ENCODE measurements at places on chromosomes 4 and X.

- no peak for DNase-seq
Observed at GRCh38 chr4:115986573-115986972, 873.2 kb upstream of the NDST4 start.

DNA sequence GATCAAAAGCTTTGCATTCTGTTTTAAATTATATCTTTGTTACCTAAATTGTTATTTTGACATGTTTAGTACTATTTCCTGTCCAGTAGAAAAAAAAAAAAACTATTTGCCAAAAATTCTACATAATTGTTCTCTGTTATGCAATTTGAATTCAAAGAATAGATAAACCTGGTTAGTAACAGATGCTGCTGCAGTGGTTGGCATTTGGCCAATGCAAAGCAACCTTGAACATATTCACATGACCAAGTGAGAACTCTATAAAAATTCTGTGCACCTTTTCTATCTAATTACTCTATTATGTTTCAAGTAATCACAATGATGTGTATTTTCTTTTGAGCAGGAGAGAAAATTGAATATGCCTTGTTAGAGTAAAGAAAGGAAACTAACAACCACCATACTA lies 1473.4 kb downstream of the RPA4 start:
- DNase-seq, result no peak

- no peak for DNase-seq
Observed at GRCh38 chr4:74415602-74416300, 29.2 kb upstream of the AREG start.

DNA sequence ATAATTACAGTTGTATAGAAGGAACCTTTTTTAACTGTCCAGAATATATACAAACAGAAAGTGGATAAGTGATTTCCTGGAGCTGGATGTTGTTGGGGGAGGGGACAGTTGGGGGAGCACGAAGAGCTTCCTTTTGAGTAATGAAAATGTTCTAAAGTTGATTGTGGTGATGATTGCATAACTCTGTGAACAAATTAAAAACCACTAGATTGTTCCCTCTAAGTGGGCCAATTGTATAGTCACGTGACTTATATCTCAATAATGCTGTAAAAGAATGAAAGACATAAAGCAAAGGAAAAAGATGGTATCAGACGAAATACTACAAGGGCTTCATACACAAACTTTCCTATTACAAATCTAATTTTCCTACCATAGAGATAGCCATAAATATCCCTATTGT lies 2.7 kb downstream of the CT55 start:
- no peak for DNase-seq

- DNase-seq, result no peak
Observed at GRCh38 chr4:40842318-40842717, 92.6 kb downstream of the NSUN7 start.

DNA sequence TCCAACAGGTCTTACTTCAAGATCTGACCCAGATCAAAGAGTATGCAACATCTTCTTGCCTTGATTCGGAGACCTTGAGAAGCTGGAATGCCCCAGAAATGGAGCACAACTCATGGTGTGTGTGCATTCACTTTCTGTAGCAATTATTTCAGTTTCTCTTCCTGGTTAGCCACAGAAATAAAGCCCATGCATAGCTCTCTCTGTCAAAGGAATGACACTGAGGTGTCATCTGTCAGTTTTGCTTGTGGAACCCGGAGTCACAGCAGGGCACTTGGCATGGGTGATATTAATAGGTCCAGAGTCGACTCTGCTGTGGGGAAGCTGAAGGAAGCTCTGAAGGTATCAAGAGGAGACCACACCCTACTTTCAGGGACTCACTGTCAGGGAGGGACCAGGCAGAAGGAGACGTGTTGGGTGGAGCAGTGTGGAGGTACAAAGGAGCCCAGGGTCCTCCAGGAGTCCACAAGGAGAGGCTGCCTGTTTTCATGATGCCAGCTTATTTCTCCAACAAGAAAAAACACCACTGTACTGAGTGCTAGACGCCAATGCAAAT lies 10.7 kb downstream of the CLNK start:
- no peak for DNase-seq

- DNase-seq, result no peak
Observed at GRCh38 chrX:39519566-39520301, 578.0 kb downstream of the BCOR start.

DNA sequence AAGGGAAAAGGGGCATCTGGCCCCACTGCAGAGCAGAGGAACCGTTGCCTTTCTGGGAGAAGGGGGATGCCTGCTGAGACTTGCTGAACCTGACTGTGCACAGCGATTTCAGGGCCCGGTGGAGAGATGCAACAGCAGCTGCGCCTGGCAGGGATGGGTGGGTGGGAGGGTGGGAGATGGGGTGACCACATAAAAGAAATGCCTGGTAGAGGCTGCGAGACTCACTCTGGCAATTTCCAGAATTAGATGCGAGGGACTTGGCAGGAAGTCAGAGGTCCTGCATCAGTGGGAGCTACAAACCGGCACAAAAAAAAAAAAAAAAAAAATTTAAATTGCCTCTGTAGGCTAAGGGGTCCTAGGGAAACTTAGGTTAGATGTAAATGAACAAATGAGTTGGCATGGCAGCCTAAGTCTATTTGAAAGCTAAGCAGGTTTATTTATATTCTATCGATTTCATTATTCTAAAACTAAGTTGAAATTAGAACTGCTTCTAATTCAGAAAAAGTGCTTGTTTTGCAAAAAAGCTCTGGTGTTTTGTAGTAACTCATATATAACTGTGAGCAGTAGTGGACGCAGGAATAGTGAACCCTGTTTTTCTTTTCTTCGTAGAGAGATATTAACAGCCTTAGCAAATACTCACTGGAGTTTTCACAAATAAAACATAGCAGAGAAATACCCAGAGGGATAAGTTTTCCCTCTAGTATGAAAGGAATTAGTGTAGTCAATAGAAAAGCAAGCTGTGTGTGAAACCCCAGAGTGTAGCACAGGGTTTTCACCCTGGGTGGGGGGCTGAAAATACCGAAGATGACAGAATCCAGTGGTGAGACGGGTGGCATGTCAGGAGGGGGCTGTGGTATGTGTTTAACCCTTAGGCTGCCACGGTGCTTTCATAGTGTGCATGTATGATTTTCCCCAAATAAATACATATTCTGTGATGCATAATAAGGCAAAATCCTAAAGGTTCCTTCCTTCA lies 130.1 kb downstream of the EGF start:
- DNase-seq, result no peak

DNA sequence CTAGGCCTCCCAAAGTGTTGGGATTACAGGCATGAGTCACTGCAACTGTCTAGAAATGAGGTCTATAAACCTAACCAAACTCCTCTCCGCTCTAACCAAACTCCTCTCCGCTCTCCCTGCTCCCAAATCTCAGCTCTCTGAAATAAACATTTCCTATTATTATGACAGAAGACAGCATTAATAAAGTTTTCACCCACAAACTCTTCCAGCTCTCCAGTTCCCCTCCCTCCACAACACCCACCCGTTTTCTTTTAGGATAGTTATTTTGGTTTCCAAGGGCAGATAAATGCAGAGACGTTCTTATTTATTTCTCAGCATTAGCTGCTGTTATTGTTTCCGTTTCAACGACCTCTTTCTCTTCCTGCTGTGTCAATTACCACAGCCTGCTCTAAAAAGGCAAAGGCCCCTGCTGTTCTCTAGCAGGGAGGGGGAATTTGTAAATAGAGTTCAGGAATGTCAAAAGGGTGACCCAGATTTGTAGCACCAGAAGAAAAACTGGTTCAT lies 13.3 kb upstream of the SCD5 start:
- no peak for DNase-seq

DNA sequence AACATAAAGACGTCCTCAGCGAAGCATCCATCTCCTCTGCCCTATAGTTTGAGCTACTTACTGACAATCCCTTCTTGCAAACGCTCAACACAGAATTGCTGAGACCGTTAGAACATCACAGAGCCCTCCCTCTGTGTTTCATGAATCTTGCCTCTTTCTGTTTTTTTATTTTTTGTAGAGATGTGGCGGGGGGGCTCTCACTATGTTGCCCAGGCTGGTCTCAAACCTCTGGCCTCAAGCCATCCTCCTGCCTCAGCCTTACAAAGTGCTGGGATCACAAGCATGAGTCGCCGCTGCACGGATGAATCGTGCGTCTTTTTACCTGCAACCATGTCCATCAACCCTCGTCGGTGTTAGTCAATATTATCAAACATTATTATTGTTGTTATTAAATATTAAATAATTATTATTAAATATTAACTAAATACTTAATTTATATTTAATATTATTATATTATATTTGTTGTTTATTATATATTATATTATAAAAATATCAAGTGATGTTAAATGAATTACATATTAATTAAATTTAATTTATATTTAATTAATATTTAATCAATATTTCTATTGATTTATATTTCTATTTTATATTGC lies 200.7 kb downstream of the CRLF2 start:
- no peak for DNase-seq

GRCh38 chrX:68332201-68332731 lies 101.0 kb downstream of the OPHN1 start:
- no peak for DNase-seq

DNA sequence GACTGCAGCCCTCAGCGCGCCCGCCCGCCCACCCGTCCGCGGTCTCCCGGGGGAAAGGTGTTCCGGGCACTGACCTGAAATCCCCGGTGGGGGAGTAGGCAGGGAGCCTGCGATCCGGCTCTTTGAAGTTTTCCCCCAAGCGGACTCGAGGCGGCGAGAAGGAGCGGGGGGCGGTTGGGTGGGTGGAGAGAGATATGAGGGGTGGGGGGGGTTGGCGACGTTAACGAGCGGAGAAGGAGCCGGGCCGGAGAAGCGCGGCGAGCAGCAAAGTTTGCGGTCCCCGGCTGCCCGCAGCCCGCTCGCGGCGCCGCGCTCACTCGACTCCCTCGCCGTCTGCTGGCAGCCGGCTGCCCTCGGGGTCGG lies 636 bp downstream of the BCOR start:
- DNase-seq, result no peak

DNA sequence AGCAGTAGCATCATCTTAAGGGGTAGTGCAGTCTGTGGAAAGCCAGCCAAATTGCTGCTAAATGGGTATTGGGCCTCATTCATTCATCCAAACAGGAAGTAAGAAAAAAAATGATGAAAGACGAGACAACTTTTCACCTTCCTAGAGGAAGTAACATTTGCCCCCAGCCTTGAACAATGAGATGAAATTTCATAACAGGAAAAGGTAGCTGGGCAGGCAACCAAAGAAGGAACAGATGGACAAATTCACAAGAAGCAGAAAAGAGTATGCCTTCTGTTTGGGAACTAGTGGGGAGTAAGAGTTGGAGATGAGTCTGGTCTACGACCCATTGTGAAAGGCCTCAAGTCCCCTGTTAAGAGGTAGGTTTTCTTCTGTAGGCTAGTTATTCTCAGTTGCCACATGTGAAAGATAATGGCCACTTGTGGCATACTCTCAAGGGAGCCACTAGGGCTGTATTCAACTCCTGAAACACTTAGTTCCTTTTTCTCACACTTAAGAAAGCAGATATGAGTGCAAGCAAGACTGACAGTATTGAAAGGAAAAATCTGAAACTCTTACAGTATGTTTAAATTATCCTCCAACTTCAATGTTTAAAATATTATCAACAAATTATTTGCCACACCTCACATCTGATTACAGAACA lies 190.4 kb downstream of the AR start:
- no peak for DNase-seq

GRCh38 chr4:124037236-124037635 lies 640.6 kb downstream of the SPRY1 start:
- no peak for DNase-seq

GRCh38 chr4:3223956-3224748 lies 24.8 kb upstream of the MSANTD1 start:
- no peak for DNase-seq

- DNase-seq, result no peak
Observed at GRCh38 chrX:106286053-106286650, 118.0 kb downstream of the PWWP3B start.

- no peak for DNase-seq
Observed at GRCh38 chr4:38086151-38086848, 126.1 kb downstream of the PTTG2 start.

GRCh38 chr4:100869276-100869675 lies 351.5 kb upstream of the EMCN start:
- DNase-seq, result no peak

DNA sequence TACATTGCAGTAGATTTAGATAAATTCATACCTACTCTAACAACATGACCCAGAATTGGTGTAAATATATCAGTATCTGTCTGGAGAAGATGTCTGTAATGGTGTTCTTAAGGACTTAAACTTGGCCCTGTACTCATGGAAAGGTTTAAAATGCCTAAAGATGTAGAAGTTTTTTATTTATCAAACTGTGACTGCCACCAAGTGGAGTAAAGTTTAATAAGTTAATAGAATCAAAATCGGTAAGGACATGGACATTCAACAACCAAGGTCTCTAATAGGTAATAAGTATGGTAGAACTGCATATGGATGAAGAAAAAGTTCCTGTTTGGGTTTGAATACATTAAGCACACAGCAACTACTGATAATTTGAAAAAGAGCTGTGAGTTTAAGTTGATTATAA lies 474.0 kb upstream of the NDST3 start:
- no peak for DNase-seq

- no peak for DNase-seq
Observed at GRCh38 chr4:86876894-86877685, 15.1 kb downstream of the C4orf36 start.

GRCh38 chrX:16640823-16641222 lies 9.1 kb upstream of the S100G start:
- DNase-seq, result no peak

DNA sequence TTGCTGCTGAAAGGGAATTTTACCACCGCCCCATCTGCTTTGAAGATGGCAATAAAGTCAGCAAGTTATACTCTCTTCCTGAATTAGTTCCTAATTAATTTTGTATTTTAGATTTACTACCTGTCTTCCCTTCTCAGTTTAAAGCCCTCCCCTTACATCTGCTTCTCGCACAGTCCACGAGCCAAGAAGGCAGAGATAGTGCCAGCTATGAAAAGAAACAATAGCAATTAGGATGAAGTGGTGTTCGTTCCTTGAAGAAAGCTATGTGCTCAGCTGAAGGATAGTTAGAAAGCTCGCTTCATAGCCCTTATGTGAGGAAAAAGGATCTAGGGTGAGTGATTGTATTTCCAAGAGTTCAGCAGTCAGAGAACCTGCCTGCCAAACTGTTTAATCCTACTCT lies 1678.8 kb upstream of the TENM3 start:
- DNase-seq, result no peak

DNA sequence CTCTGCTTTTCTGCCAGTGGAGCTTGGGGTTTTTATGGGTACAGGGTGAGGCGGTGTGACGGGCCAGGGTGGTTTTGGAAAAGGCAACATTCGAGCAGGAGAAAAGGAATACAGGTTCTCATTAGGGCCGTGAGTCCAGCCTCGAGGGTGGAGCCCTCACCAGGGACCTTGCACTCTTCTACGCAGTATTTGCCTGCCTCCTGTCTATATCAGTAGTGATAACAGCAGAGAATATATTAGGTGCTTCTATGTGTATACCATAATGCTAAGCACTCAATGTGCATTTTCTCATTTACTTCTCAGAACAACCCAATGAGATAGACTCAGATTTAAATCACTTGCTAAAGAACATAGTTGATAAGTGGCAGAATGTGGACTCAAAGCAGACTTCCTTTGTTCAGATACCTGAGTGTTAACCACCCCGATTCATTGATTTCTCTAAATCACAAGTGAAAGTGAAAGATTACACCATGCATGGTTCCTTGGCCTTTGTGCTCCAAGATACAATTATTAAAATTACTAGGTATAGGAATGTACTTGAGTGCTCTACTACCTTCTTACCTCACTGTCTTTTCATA lies 403.9 kb downstream of the PCDH7 start:
- no peak for DNase-seq

GRCh38 chrX:38538134-38538533 lies 23.2 kb upstream of the TSPAN7 start:
- DNase-seq, result no peak
